Occipital lobe (tissue), 3 donors: ENCODE measurements at places on chromosomes 3 and 15. TPM values are rescaled to one million over a fixed set of nuclear protein-coding genes. Genes with fewer than 3 reads are reported as not detected.

SAMD7 gene
- not detected for total RNA-seq

DNA sequence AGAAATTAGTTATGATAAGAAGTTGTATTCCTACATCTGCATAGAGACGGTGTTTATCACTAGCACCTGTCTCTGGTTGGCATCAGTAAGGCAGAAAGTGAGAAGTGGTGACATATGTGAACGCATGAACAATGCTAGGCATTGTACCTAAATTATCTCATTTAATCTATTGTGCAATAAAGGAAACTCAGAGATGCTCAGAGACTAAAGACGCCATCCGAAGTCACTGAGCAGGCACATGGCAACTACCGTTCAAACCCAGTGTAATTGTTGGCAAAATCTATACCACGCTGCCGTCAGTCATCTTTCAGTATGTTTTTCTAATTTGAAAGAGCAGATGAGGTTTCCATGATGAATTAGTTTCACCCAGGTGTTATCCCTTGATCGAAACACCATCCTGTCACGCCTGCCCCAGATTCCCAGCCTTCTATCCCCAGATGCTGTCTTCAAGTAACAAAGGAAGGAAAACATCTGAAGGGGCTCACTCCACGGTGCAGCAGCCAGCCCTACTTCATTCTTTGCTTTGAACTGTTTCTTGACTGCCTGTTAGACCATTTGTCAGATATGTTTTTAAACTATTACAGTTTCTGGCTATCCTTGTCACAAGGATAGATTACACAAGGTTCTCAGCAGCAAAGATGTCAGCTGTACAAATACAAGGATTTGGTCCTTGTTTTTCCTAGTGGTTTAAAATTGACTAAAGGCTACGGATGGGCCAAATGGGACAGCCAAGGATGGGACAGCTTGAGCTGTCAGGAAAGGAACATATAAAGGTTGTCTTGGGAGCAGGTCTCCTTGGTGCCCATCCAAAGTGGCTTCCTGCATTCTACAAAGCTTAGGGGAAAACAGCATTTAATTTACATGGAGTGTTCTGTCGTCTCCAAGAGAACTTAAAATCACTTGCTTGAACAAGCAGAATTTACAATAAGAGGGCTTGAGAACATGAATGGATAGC, 99.1 kb downstream of the TMEM108 start:
- DNase-seq: no peak

DNA sequence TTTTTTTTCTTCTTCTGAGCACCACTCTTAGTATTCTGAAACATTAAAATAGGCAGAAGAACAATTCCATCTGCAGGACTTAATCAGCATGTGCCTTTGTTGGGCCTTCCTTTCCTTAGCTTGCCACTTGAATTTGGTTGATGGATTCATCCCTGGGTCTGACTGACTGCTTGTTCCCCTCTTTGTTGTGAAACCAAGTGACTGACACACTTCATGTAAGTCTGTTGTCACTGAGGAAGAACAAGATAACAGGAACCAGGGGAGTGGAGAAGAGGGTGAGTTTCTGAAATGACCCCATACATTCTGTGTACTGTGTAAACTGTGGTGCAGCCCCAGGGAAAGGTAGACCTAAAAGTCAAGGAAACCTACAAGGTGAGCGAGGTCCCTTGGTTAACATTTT, 188.7 kb upstream of the TBC1D5 start:
- no peak for DNase-seq

PEX11A gene
- 14.5 TPM for total RNA-seq

SLCO2A1 gene
- 0.78 TPM for total RNA-seq

DNA sequence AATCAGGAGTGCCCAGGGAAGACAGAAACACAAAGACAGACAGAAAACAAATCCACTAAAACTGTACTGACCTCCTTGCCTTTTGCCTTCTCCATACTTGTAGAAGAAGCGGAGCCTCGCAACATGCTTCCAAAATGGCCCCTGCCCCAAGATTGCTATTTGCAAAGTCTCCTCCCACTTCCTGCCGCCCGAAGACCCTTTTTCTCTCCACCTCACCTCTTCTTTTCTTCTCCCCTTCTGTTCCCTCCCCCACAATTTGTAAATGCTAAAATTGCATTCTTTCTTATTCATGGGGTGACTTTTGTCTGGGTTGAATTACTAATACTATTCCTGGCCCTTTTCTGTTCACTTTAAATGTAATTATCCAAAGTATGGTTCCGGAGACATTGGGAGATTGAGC, at the start of gene DPPA4:
DPPA4 (minus strand) TSS at position 154 of the 400 bp plus-strand sequence; CDS start at position 125, 29 bp downstream.
- no peak for DNase-seq

GRCh38 chr3:50190936-50191660, at the start of gene GNAT1:
TSS of gene GNAT1 (plus strand) at chr3:50191610. CDS start at chr3:50191726, 116 bp downstream.
- DNase-seq: no peak

ADAMTS7 gene
- total RNA-seq: 5.9 TPM

- no peak for DNase-seq
Measured at GRCh38 chr3:16738451-16738850, 133.2 kb upstream of the DAZL start.

- no peak for DNase-seq
Measured at GRCh38 chr3:33877187-33877586, 78.8 kb downstream of the PDCD6IP start.

- DNase-seq: no peak
Measured at GRCh38 chr3:133494469-133494868, 79.0 kb upstream of the CDV3 start.

DNA sequence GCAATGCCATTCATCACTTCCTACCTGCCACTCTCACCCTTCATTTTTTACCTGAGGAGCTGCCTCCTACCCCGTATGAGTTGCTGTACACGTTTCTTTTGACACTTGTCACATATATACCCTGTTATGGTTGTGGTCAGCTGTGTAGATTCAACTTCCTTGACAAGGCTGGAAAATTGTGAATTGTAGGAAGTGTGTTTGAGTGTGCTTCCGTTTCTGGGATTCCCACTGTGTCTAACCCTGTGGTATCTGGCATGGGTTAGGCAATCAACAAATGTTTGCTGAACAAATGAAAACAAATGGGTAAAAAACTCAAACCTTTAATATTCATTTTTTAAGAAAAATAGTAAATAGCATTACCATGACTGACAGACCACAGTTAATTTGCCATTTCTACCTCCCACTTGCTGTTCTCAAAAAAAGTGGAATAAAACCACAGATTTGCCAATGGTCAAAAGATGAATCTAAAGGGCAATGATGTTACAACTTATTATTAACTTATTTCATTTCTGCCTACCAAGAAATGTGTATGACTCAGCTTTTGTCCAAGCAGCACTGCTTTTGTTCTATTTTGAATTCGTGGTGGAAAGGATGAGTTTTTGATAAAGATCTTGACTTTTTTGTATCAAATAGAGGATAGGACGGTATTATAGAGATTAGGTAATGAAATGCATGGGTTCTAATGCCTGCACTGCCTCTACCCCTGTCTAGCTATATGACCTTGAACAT, 404.6 kb downstream of the LPP start:
- no peak for DNase-seq

DNAJA4 gene
- 30.4 TPM for total RNA-seq

DNA sequence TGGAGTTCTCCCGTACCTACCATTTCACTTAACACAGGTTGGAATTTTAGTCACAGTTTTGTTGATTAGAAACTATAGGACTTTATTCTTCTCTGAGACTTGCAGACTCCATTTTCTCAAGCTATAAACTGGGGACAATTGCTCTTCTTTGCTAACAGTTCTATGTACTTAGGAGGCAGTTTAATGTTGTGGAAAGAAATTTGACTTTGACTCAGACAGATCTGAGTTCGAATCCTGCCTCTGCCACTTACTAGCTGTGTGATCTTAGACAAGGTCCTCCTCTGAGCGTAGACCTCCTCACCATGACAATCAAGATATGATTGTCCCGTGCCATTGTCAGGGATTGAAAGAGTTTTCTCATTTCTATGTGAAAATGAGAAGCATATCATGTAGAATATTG, 196.4 kb upstream of the HES1 start:
- no peak for DNase-seq

IL20RB gene
- total RNA-seq: 0.62 TPM

DNA sequence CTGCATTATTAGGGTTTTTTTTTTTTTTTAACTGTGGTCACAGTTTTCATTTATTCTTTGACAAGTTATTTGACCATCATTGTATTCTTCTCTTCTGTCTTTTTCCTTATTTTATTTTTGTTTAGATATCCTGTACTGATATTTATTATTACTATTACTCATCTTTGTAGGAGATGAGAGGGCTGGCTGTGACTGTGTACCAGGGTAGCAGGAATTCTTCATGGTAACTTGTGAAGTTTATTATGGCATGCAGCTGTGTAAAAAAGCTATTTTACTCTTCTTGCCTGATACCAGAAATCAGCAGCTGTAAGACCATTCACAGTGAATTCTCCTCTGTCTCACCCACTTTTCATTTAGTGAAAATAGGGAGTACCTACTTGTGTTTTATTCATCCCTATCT, 44.5 kb downstream of the ATP6V1A start:
- DNase-seq: no peak

GRCh38 chr3:4251412-4251811, 51.8 kb upstream of the SETMAR start:
- DNase-seq: no peak

CNTN3 gene
- total RNA-seq: 16.2 TPM

DNA sequence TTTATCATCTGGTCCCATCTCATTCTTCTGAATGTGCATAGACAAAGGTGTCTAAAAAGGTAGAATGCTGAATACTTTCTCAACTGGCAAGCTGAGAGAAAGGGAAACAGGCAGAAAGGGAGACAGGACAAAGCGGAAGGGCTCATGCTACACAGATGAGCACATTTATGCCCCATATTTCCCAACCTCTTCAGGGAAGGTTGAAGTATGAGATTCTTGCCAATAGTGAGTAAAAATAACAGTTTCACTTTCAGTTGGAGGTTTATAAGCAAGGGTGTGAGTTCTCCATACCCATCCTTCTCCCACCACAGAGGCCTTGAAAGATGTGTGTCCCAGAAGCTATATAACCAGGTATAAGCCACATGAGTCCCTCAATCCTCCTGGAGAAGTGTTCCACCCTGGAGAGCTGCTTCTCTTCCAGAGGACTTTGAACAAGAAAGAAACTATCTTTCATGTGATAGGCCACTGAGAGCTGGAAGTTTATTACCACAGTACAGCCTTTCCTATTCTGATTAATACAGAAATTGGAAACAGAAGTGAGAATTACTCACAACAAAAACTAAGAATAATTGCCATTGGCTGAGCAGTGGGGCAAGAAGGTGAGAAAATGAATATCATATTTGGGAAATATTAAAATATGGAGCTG, 709.4 kb upstream of the NR2F2 start:
- DNase-seq: no peak

ZIC4 gene
- total RNA-seq: 1.2 TPM

SLC28A2 gene
- total RNA-seq: not detected

DNA sequence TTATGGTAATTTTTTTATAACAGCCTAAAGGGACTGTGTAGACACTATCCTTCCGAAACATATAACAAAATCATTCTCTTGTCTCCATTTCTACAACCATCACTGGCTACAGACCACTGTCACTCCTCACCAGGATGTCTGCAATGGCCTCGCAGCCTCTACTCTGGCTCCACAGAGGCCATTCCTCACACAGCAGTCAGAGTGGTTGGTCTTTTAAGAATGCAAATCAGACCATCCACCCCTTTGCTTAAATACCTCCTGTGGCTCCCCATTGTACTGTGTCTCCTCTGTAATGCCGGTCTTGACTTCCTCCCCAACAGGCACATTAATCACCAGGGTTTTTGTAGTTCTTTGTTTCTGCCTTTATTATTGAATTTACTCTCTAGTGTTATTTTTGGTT, 344.8 kb downstream of the ERC2 start:
- DNase-seq: no peak

PPP1R2 gene
- total RNA-seq: 92.3 TPM

GRCh38 chr3:46700772-46701171, 420 bp upstream of the TMIE start:
- DNase-seq: no peak

GRCh38 chr15:94056314-94056713, 175.0 kb upstream of the MCTP2 start:
- no peak for DNase-seq
